Neuronal stem cell (in vitro differentiated cells): ENCODE measurements at places on chromosomes 2 and 18.

DNA sequence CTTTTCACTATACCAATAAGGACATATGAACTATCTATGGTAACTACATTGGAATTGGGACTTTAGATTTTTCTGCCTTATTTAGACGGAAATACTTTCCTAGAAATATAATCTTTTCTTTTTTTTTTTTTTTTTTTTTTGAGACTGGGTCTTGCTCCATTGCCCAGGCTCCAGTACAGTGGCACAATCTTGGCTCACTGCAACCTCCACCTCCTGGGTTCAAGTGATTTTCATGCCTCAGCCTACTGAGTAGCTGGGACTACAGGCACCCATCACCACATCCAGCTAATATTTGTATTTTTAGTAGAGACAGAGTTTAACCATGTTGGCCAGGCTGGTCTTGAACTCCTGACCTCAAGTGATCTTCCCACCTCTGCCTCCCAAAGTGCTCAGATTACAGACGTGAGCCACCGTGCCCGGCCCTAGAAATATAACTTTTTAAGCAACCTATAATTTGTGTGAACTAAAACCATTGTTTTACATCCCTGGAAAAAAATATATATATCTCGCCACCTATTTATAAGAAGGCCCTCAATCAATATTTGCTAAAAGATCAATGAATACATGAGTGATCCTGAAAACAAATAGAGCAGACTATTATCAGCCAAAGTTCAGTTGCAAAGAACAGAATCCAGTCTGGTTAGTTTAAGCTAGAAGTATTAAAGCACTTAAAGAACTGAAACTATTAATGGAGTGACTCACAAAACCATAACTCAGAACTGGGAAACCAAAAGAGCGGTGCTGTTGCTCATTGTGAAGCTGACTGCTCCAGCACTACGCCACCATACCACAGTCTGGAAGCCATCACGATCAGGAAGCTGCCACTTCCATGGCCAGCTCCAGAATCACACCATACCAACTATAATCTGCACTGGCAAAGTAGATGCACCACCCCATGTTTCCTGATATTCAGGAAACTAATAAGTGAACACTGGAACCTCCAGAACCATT lies 8.4 kb upstream of the HNRNPLL start:
- no peak overlapping the region for H3K27ac ChIP-seq
- H3K36me3 ChIP-seq, result no peaks in the 10 kb centered on the region
- H3K27me3 ChIP-seq, result no peaks in the 10 kb centered on the region

- no peak overlapping the region for H3K4me3 ChIP-seq
- no peak overlapping the region for H3K27ac ChIP-seq
- H3K27me3 ChIP-seq, result peaks cover 18% of the 10 kb centered on the region
- H3K36me3 ChIP-seq, result no peaks in the 10 kb centered on the region
Measured at GRCh38 chr2:31132786-31133185, 5.5 kb downstream of the GALNT14 start.

DNA sequence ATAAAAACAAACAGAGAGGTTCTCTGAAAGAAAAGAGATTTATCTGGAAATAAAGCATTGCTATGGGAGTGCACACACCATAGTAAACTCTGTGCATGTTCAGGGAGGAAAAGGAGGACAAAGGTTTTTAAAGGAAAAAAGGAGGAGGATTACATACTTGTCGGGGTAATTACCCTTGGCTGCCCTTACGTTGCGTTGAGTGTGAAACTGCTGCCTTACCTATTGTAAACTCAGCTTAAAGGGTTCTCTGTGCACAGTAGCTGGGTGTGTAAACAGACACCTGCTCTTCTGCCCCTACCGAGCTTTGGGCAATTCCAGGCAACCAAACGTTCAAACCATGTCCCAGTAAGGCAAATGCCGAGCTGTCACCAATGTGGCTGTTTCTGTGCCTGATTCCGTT lies 29.6 kb upstream of the PXDN start:
- H3K36me3 ChIP-seq, result no peaks in the 10 kb centered on the region
- H3K4me1 ChIP-seq, result no peaks in the 10 kb centered on the region
- no peak overlapping the region for H3K4me3 ChIP-seq

GRCh38 chr2:176818617-176819016 lies 394.0 kb upstream of the HNRNPA3 start:
- no peaks in the 10 kb centered on the region for H3K36me3 ChIP-seq
- no peak overlapping the region for H3K27ac ChIP-seq
- no peak overlapping the region for H3K4me3 ChIP-seq
- no peaks in the 10 kb centered on the region for H3K4me1 ChIP-seq
- DNase-seq, result no peak

DNA sequence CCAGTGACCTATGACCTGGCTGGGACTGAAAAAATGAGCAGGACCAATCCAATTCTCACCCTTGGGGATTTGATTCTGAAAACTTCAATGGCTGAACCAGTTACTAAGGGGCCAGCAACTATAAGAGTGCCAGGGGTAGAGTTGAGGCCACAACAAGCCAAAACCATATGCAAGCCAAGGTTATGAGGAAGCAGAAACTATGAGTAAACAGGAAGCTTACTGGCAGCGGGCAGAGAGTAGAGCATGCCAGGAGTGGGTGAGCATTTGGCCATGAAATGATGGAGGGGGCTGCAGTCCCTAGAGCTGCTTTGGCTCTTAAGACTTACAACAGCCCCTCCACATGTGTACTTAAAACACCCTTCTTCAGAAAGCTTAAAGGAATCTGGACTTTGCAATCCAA lies 82.4 kb downstream of the RBMS1 start:
- H3K27ac ChIP-seq, result no peak overlapping the region
- DNase-seq, result no peak
- H3K36me3 ChIP-seq, result no peaks in the 10 kb centered on the region
- H3K4me1 ChIP-seq, result peaks cover 20% of the 10 kb centered on the region
- no peak overlapping the region for H3K4me3 ChIP-seq

- H3K36me3 ChIP-seq, result no peaks in the 10 kb centered on the region
- DNase-seq, result no peak
- H3K27me3 ChIP-seq, result peaks cover 8% of the 10 kb centered on the region
- H3K4me1 ChIP-seq, result peaks cover 3% of the 10 kb centered on the region
Measured at GRCh38 chr2:29080886-29081743, 6.8 kb upstream of the PCARE start.
